ENCODE measurements at places on chromosomes 4 and X.

GRCh38 chrX:53997724-53998123 is 46.5 kb downstream of the PHF8 start:
- no peak for DNase-seq

GRCh38 chr4:175330236-175330635 is 412.1 kb downstream of the ADAM29 start:
- DNase-seq, result no peak

DNA sequence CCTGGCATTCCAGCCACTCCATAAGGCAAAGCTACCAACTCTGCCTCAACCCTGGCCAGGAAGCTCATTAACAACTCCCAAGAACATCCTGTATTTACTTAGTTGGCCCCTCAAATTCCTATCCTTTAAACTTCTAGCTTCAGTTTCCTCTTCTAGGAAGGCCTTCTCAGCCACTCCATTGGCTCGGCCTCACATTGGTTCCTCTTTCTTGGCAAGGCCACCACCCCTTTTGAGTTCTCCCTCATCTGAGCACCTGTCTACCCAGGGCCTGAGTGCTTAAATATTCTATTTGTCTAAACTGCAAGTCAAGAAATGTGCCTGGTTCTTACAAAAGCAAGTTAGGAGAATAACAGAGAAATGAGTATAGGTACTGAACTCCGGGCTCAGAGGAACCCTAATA is 10.0 kb downstream of the SMC1A start:
- no peak for DNase-seq

- DNase-seq, result no peak
Observed at GRCh38 chrX:109952985-109953905, 49.7 kb upstream of the TMEM164 start.

GRCh38 chr4:185774131-185774653 is 37.8 kb downstream of the SORBS2 start:
- no peak for DNase-seq

- no peak for DNase-seq
Observed at GRCh38 chr4:21529214-21529613, 419.4 kb downstream of the KCNIP4 start.

GRCh38 chr4:47469951-47470350 is 6.4 kb upstream of the COMMD8 start:
- no peak for DNase-seq

DNA sequence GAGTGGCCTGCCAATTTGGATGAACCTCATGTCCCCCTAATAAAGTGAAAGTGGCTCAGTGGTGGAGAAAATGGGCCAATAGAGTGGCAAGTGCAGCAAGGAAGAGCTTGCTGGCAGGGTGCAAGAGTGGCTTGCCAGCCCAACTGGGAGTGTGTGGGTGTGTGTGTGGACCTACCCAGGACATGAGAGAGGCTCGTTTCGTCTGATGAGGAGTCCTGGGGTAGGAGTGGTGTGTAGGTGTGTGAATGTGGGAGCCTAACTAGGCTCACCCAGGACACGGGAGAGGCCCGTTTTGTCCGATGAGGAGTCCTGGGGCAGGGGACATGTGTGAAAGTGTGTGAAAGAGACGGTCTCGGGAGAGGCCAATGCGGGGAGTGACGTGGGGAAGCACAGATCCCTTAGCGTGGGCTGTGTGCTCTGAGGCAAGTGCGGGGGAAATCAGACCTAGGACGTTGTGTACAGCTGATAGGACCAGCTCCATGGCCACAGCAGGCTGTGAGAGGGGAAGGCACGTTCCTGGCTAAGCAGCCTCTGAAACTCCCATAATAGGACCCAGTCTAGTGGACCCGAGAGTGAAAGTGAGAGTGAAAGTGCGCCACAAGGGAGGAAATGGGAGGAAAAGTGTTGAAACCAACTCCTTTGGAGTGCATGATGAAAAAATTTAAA is 5.3 kb downstream of the GAGE10 start:
- no peak for DNase-seq

DNA sequence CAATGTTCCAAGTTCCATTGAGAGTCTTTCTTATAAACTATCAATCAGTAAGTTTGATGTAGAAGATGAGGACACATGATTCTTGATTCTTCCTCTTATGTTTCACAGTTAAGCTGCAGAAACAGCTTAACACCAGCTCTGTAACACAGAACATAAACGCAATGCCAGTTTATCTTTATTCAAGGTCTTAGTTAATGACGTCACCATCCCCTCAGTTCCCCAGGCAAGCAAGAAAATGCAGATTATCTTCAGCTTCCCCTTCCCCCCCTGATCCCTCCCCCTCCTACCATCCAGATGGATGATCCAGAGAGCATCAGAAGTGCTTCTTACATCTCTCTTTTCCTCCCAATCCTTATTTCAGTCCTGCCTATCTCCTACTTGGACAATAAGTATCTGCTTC is 4.4 kb upstream of the SH3RF1 start:
- DNase-seq, result no peak

- DNase-seq, result no peak
Observed at GRCh38 chr4:173501592-173502150, 28.4 kb downstream of the HAND2 start.

DNA sequence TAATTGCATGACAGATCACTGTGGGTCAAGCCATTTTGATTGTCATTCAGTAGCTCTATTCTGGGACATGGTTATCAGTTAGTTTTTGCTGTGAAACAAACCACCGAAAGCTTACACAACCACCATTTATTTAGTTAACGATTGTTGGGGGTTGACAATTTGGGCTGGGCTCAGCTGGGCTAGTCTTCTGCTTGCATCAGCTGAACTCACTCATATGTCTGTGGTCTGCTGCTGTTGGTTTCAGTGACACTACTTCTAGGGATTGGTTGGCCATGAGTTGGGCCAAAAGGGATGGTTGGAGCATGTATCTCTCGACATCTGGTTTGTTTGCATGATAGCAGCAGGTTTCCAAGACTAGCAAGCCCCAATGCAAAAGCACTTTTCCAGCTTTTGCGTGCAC is 5.3 kb upstream of the SMIM10 start:
- no peak for DNase-seq
